WTC11 (cell line): ENCODE measurements at places on chromosomes 1 and 21.

DNA sequence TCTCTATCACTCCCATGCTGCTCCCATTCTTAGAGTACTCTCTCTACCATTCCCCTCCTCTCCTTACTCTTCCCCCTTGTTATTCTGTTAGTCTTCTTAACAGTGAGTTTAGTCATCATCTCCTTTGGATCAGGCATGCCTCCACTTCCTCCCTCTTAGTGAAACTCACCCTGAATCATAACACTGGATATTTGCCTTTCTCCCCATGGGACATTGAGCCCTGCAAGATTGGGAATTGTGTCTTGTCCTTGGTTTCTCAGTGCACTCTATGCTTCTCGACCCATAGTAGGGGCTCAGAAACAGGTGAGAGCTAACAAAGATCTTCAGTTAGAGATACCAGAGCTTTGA, 68.3 kb upstream of the GCLM start:
- 0 out of 2 replicates have a peak, but pooled peaks cover 2% of the 10 kb centered on the region for H3K36me3 ChIP-seq
- H3K27me3 ChIP-seq = no peaks in the 10 kb centered on the region
- H3K4me3 ChIP-seq = no peak overlapping the region
- DNase-seq = no peak

- no peaks in the 10 kb centered on the region for H3K4me1 ChIP-seq
- no peak for DNase-seq
- no peaks in the 10 kb centered on the region for H3K27me3 ChIP-seq
- no peak overlapping the region for H3K27ac ChIP-seq
Observed at GRCh38 chr1:36024847-36025246, 59.0 kb upstream of the TEKT2 start.

DNA sequence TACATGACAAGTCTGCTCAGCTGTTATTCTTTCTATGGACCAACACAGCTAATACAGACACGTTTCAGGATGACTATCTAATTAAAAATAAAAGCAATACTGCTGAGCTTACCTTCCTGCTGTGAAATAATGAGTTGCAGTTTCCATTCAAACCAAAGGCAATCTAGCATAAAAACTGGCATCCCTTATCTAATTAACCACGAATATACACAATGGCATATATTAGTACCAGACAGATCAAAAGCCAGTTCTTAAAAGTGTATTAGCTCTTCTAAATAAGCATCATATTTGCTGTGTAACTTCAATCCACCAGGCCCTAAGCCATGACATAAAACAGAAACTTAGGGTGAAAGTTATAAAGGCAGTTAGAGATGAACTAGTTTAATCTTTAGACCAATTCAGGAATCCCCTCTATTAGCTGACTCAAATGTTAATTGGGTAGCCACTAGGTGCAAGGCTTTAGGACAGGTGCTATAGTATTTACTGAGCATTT, 20.6 kb downstream of the TESK2 start:
- no peak overlapping the region for H3K4me3 ChIP-seq
- no peak overlapping the region for H3K27ac ChIP-seq
- H3K36me3 ChIP-seq = no peaks in the 10 kb centered on the region
- no peak for DNase-seq
- H3K27me3 ChIP-seq = no peaks in the 10 kb centered on the region
- no peaks in the 10 kb centered on the region for H3K4me1 ChIP-seq

DNA sequence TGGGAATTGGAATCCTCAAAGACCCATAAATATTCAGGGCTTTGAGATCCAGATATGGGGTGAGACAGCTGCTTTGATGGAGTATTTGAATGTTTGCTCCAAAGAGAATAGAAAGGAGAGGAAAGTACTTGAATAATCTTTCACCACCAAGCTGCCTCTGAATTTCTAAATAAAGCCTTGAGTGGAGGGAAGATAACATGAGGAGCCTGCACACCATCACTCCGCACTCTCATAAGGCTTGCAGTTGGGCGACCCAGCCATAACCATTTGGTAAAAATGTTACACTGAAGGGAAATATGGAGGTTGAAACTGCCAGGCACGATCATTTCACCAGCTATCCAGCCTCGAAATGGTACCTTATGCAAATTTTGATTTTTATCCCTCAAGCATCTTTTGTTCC, 38.4 kb downstream of the VCAM1 start:
- no peaks in the 10 kb centered on the region; the same call in 1 of the 2 replicates for H3K27me3 ChIP-seq
- H3K4me1 ChIP-seq = no peaks in the 10 kb centered on the region
- no peak for DNase-seq
- H3K4me3 ChIP-seq = no peak overlapping the region

GRCh38 chr1:182357171-182357570, 34.4 kb downstream of the GLUL start:
- DNase-seq = no peak
- H3K4me3 ChIP-seq = peak overlapping the region; percentile 10; the same call in 1 of the 2 replicates
- no peak overlapping the region; the same call in 1 of the 2 replicates for H3K27ac ChIP-seq
- no peaks in the 10 kb centered on the region for H3K36me3 ChIP-seq
- no peaks in the 10 kb centered on the region for H3K27me3 ChIP-seq
- peaks cover 38% of the 10 kb centered on the region for H3K4me1 ChIP-seq
